ENCODE measurements at places on chromosomes 5 and 9.

DNA sequence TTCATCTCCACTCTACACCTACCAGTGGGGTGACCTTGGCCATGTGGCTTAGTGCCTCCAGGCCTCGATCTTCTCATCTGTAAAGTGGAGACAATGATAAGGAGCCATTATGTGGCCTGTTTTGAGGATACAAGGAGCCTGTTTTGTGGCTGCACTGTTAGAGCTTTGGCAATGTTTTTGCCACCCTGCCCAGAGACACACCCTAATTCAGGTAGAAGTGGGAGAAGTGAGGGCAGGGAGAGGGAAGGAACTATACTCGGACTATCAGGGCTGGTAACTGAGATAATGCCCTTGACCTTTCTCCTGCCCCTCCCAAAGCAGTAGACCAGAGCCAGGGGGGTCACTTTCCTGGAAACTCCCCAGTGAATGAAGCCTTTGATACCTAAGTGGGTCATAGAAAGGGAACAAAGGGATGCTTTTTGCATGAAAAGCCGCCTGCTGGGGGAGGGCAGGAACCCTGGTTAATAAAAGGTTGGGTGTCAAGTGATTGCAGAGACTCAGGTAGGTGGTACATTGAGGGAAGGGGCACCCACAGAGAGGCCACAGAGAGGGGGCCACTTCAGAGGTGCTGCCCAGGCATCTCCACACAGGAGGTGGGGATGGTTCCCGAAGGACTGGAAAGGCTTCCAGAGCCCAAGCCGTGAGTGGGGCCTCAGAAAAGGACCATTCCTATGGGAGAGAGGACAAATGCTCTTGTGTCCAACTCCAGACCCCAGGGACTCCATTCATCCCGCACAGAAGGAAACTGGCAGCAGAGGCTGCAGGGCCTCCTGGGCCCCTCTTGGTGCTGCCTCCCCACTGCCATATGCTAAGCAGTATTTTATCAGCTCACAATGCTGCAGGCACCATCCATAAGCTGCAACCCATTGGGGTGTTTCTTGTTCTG is 42.3 kb upstream of the VDAC1 start:
- DNase-seq, result no peak

- no peak for DNase-seq
Measured at GRCh38 chr5:74182603-74183002, 457.9 kb downstream of the ENC1 start.

DNA sequence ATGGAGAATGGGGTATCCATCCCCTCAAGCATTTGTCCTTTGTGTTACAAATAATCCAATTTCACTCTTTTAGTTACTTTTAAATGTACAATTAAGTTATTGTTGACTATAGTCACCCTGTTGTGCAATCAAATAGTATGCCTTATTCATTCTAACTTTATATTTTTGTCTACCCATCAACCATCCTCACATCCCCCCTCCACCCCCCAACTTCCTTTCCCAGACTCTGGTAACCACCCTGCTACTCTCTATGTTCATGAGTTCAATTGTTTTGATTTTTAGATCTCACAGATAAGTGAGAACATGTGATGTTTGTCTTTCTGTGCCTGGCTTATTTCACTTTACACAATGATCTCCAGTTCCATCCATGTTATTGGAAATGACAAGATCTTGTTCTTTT is 15.4 kb upstream of the RANBP17 start:
- DNase-seq, result no peak

DNA sequence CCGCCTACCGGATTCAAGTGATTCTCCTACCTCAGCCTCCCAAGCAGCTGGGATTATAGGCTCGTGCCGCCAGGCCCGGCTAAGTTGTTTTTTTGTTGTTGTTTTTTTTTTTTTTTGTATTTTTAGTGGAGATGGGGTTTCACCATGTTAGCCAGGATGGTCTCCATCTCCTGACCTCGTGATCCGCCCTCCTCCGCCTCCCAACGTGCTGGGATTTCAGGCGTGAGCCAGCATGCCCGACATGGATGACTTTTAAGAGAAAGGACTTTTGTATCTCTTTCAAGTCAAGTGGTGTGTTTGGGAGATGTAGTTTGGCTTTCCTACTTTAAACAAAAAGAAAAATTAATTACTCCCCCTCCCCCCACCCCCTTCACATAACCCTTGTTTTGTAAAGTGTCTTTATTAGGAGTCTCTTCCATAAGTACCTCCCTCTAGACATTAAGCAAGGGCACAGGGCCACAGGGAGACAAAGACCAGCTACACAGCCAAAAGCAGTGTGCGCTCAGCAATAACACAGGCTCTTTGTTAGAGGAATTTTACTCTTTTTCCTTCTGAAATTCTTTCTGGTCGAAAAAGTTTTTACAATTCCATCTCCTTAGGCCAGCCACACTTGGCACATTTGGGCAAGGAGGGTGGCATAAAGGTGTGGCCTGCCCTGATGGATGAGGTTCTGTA is 31.2 kb downstream of the JAKMIP2 start:
- DNase-seq, result no peak

- DNase-seq, result no peak
Measured at GRCh38 chr9:88889386-88889785, 101.9 kb upstream of the S1PR3 start.

DNA sequence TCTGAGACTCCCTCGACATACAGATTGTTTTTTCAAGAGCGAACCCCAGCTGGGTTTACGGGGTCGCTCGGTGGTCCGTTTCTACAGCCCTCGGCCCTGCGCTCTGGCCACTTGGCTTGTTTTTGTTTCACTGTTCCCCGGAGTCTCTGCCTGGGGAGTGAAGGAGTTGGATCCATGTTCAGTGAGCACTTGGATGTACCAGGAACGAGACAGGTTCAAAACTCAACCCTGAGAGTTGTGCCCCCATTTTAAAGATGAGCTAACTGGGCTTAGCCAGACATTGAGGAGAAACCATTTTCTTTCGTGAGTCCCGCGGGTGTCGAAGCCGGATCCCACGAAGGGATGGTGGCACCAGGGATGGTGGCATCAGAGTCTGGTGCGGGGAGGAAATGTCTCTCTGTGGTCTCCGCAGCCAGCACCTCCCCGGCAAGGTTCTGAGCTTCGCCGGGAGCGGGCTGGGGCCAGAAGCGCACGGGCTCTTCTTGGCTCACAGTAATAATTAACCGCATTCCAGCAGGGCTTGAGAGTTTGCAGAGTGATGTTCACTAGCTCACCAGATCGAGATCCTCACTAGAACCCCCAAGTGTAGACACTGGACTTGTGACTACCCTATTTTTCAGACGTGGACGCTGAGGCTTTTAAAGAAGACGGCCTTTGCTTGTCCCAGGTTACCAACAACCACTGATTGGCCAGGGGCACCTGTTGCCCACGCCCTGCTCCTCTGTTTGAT is 1.0 kb downstream of the MSX2 start:
- no peak for DNase-seq

DNA sequence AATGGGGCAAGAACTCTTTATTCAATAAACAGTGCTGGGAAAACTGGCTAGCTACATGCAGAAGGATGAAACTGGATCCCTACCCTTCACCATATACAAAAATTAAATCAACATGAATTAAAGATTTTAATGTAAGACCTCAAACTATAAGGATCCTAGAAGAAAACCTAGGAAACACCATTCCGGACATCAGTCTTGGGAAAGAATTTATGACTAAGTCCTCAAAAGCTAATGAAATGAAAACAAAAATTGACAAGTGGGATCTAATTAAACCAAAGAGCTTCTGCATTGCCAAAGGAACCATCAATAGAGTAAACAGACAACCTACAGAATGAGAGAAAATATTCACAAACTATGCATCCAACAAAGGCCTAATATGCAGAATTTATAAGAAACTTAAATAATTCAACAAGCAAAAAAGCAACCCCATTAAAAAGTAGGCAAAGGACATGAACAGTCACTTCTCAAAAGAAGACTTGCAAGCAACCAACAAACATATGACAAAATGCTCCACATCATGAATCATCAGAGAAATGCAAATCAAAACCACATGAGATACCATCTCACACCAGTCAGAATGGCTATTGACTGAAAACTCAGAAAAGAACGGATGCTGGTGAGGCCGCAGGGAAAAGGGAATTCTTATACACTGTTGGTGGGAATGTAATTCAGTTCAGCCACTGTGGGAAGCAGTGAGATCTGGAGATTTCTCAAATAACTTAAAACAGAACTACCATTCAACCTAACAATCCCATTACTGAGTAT is 104.3 kb upstream of the MAP3K1 start:
- no peak for DNase-seq

Measured in G401 (cell line).